NCI-H748 treated with DMSO at 0.1 percent for 48 hours (cell line): ENCODE measurements at places on chromosomes 2 and 18.

- no peak for DNase-seq
These were observed 118.0 kb downstream of the METTL8 start for GRCh38 chr2:171315781-171316180.

- DNase-seq = no peak
These were observed 48.0 kb upstream of the ID2 start for GRCh38 chr2:8633735-8634313.

GRCh38 chr2:233680361-233681045 is 1.2 kb upstream of the UGT1A7 start:
- no peak for DNase-seq

GRCh38 chr2:111912547-111912946 is 14.1 kb downstream of the MERTK start:
- no peak for DNase-seq

- DNase-seq = no peak
These were observed 297.4 kb downstream of the SMAD2 start for GRCh38 chr18:47632970-47633635.

GRCh38 chr2:163610817-163611556 is 124.8 kb downstream of the FIGN start:
- DNase-seq = no peak

GRCh38 chr2:55063226-55063625 is 13.0 kb upstream of the RTN4 start:
- DNase-seq = no peak

DNA sequence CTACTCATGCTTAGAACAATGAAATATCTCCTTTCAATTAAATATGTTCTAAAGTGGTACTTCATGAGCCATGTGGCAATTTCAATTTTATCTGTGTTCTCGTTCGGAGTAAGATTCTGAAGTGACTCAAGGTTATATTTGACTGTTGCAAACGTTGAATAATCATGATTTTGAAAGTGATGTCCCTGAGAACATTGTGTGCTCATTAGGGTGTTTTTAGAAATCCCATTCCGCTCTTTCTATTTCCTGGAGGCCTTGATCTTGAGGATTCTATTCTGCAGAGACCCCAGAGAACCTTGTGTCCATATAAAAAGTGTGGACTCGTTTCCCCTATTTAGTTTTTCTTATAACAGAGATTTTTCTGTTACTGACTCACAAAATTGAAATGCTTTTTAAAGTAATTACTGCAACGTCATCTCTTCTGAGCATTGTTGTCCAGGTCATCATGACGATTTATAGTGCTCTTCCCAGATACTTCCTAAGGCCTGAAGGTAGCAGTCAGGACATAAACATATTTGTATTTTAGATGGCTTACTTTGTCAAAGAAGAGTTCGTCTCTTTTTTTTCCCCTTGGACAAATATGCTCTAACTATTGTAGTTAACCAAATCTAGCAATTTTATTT is 27.2 kb downstream of the IL1R2 start:
- DNase-seq = no peak

DNA sequence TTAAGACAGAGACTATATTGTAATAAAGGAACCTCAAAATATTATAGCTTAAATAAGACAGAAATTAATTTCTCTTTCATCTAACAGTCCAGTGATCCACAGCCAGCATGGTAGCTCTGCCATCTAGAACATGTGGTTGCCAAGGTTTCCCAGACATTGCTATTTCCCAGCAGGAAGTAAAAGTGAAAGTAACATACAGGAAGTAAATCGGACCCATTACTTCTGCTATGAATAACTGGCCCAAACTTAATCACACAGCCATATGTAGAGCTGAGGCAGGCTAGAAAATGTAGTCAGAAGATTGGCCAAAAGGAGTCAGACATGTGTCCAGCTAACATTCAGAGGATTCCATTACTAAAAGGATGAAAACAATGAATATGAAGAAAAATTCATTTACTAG is 71.0 kb downstream of the NOL4 start:
- peak; percentile 66 for DNase-seq

GRCh38 chr2:207138627-207139297 is 27.0 kb downstream of the KLF7 start:
- DNase-seq = no peak

- DNase-seq = peak; percentile 62
These were observed 1389.1 kb upstream of the TMEFF2 start for GRCh38 chr2:193583638-193584400.

- DNase-seq = no peak
These were observed 18.2 kb downstream of the PTPRM start for GRCh38 chr18:7585276-7585670.

- DNase-seq = no peak
These were observed 51.9 kb downstream of the CDH2 start for GRCh38 chr18:28125051-28125450.

DNA sequence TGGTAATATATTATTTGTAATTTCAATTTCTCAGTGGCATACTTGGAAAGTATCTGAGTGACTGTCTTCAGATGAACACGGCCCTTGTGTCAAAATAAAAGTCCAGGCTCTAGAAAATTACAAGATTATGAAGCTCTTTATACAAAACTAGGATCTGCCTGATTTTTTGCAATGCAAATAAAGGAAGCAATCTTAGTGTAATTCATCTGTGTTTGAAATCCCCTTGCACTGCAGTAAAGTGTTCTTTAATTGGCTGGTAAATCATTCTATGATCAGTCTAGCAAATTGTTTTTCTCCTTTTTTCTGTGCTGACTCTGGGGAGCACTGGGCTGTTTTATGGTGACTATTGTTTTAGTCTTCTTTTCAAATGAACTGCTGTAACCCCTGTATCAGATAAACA is 1039.0 kb downstream of the SOCS6 start:
- no peak for DNase-seq

- DNase-seq = no peak
These were observed 199.1 kb upstream of the CELF4 start for GRCh38 chr18:37764541-37765288.

GRCh38 chr2:188403676-188404075 is 112.0 kb downstream of the GULP1 start:
- no peak for DNase-seq

DNA sequence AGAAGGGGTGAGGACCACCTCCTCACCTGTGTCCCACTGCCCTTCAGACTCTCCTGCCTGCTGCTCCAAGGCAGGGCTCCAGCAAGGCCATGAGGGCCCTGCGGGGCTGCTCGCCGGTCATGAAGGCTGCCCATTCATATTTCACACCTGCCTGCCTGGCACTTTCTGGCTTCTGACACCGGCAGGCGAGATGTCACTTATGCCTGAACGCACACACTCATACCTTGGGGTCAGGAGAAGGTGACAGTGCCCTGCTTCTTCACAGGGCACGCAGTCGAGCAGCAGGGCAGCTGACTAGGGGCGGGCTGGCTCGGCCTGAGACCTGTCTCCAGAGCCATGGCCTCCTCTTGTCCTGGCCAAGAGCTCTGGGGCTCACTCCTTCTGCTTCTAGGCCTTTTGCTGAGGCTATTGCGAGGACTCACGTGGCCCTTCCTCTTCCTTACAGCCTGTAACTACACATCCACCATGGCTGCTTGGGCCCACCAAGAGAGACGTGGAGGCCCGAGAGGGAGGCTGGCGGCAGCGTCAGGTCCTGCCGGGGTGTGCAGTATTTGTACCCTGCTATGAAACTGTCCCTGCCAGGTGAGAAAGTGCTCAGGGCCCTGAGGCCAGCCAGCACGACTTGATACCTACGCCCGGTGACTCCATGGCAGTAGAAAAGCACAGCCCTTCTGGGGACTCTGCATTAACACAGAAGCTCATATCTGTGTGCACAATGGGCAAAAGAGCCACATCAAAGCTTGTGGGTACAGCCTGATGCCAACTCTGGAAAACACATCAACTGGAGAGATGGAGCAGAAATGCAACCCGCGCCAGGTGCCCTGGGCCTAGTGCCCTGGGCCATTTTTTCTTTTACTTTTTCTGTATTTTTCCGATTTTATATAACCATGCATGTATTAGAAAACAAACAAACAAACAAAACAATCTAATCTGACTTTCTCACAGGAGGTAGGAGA is 30.6 kb downstream of the HS6ST1 start:
- no peak for DNase-seq

DNA sequence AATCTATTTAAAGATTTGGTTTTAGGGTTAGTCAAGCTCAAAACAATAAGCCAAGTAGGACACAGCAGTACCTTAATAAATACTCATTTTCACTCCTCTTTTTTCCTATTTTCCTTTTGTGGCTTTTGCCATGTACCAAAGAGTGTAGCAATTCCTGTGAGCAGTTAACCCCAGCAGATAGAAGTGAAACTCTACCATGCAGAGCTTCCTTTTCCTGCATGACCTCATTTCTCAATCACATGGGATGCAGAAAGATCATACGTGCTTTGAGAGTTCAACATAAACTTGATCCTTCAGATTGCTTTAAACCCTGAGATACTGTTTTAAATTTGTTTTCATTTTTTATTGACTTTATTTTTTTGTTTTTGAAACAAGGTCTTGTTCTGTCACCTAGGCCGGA is 99.1 kb upstream of the ARHGAP15 start:
- DNase-seq = no peak

DNA sequence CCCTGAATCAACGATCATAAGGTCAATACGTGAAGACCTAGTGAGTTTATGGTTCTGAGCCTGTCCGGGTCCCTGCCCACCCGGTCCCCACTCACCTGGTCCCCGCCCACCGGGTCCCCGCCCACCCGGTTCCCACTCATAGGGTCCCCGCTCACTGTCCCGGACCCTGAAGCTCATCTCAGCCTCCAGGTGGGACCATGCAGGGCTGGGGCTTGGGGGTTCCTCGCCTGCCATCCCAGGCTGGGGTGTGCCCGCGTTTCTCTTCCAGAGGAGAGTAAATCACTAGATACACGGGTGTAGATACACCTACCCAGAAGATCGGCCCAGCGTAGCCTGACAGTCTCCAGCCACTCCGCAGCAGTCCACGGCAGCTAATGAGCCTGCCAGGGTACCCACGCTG is 131.5 kb downstream of the MBP start:
- DNase-seq = no peak

DNA sequence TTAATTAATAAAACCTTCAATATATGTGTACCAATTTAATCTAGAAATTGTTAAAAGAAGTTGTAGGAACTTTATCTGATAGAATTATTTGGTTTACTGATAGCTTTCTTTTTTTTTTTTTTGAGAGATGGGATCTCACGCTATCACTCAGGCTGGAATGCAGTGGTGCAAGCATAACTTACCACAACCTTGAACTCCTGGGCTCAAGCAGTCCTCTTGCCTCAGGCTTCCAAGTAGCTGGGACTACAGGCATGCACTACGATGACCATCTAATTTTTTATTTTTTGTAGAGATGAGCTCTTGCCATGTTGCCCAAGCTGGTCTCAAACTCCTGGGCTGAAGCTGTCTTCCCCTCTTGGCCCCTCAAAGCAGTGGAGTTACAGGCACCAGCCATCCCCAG is 66.8 kb downstream of the CCDC138 start:
- DNase-seq = no peak

GRCh38 chr2:150028322-150028721 is 440.7 kb upstream of the MMADHC start:
- DNase-seq = no peak

DNA sequence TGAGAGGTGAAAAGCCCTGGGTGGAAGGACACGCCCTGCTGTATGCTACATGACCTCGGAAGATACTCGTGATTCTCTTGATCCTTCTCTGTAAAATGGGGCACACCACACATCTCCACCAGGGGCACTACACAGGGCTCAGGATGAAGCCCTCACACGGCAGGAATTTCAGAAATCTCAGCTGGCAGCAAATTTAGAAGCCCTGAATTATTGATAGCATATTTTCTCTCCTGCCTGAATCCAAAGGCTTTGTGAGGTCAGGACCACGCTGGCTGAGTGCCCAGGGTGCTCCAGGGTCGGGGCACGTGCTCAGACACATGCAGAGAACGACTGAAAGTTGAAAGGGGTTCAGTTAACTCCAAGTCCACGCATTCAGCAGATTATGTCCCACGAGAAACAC is 42.1 kb upstream of the GALR1 start:
- DNase-seq = peak; percentile 13

DNA sequence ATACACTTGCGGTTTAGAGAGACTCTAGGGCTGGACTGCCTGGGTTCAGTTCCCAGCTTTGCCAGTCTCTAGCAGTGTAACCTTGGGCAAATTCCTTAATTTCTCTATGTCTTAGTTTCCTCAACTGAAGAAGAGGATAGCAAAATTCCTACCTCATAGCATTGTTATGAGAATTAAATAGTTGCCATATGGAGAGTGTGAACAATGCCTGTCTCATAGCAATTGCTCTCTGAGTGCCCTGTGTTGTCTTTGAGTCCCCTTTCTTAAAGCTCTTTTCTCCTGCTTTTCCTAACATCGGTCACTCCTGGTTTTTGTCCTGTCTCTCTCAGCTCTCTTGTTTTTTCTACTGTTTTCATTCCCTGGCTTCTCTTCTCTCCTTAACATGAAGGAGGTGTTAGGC is 116.8 kb upstream of the ALPP start:
- DNase-seq = no peak

GRCh38 chr2:204775766-204776165 is 230.5 kb downstream of the PARD3B start:
- no peak for DNase-seq

GRCh38 chr2:222919841-222920526 is 59.1 kb downstream of the ACSL3 start:
- no peak for DNase-seq

DNA sequence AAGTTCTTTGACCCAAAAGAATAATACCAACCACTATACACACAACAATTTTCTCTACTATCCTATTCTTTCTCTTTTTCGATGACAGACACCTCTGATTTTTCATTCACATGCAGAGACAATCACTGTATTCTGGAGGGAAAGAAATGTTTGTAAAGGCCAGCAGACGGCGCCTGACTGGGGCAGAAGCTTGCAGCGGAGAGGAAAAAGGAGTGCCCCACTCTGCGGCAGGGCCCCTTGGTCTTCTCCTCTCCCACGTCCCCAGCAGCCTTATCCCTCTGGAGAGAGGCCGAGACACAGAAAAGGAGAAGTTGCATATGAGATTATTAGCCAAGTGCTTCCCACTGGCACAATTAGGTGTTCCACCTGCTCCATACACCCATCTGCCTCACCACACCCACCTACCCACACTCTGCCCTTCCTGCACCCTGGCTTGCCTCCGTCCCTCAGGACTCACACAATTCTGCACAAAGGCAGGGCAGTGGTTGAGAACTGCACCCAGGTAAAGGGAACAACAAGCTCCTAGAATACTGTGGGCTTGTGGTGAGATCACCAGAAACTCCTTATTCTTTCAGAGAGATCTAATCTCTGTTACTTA is 687.3 kb downstream of the NRXN1 start:
- peak; percentile 13 for DNase-seq

DNA sequence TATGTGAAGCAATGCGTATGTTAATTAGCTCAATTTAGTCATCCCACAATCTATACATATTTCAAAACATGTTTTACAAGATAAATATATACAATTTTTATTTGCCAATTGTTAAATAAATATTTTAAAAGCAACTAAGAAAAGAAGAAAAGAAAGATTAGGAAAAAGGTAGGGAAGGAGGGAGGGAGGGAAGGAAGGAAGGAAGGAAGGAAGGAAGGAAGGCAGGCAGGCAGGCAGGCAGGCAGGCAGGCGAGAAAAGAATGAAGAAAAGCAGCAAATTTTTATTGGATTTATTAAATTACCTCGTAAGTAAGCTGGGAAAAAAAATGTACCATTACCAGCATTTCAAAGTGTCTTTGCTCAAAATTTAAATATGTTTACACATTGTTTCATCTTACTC is 30.5 kb downstream of the NOL4 start:
- DNase-seq = no peak
